ENCODE measurements at places on chromosomes 3 and 15.

DNA sequence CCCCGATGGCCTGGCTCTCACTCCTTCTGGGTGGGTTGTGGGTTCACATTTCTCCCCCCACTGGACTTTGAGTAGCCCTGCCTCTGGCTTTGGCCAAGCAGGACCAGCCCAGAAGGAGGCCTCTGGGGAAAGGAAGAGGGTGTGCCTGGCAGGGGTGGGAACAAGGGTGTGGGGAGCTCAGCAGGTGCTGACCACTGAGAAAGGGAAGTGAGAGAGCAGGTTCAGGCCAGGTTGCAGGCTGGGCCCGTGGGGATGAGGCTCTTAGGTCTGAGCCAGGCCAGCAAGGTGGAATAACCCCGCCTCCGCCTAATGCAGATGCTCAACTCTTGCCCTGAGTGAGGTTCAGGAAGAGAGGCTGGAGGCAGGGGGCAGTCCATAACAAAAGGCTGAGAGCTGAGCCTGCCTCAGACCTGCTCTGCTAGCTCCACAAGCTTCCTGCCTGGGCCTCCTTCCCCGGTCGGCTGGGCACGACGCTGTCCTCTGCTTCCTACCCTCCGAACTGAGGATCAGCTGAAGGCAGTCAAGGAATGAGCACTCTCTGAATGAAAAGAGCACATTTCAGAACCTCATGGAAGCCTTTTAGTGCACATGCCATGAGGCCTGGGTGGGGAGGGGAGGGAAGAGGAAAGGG, 82.7 kb downstream of the TLE3 start:
- DNase-seq = no peak

GRCh38 chr3:11236588-11237461, 35.4 kb upstream of the ATG7 start:
- peak; percentile 80 for DNase-seq

GRCh38 chr15:71565631-71566160, 244.7 kb upstream of the NR2E3 start:
- no peak for DNase-seq

DNA sequence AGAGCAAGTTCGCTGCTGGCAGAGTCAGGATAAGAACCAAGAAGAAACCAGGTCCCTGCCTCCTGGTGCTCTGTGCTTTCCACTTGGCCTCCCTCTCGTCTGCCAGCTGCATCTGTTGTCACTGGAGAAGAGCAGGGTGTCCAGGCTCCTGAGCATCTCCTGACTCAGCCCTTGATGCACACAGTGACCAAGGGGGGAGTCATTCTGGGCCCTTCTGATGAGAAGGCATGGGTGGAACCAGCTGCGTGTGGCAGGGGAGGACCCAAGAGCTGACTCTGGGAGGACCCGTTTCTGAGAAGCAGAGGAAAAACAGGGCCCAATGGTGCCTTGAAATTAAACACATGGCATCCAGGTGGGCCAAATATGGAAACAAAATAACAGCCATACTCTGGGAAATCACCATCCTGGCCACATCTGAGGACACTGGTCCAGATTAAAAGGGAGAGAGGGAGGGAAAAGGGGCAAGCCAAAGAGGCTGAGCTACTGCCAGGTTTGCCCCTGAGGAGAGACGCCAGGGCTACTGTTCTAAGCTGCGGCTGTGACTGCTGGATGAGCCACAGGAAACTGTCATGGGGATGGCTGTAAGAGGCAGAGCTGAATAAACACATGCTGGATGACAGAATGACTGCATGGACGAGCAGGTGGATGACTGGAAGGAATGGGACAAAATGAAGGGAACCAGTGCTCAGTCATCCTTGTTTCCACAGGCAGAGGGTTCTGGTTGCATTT, 58.1 kb upstream of the CA12 start:
- DNase-seq = no peak

GRCh38 chr3:158297940-158298339, 188.1 kb downstream of the RSRC1 start:
- no peak for DNase-seq

DNA sequence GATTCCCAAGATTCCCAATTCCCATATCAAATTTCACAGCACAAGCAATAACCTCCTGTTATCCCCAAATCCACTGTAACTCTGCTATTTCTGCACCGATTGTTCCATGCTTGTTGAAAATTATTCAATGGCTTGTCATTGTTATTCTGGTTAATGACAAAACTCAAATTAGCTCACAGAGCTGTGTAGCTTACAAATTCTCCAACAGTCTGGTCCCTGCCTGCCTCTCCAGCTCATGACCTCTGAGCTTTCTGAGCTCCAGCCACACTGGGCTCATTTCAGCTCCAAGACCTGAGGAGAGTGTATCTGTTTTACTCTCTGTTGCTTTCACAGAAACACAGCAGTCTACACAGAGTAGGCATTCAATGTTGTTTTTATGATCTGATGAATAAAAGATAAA, 3.3 kb downstream of the DPPA2 start:
- no peak for DNase-seq

DNA sequence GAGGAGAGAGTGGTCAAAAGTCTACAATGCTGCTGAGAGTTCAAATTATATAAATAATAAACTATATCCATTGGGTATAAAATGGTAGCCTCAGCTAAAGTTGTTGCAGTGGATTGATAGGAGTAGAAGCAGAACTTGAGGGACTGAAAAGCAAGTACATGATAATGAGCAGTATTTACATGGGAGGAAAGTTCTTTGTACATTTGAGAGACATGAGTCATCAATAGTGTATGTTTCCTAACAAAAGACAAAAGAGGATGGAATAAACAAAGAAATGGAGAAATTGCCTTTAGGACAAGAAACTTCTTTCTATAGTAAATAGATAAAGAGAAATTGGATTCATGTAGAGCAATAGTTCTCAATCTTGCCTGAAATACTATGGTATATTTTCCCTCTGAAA, 110.0 kb upstream of the PLSCR5 start:
- DNase-seq = no peak

GRCh38 chr15:48924528-48925393, 39.0 kb downstream of the SHC4 start:
- DNase-seq = no peak

DNA sequence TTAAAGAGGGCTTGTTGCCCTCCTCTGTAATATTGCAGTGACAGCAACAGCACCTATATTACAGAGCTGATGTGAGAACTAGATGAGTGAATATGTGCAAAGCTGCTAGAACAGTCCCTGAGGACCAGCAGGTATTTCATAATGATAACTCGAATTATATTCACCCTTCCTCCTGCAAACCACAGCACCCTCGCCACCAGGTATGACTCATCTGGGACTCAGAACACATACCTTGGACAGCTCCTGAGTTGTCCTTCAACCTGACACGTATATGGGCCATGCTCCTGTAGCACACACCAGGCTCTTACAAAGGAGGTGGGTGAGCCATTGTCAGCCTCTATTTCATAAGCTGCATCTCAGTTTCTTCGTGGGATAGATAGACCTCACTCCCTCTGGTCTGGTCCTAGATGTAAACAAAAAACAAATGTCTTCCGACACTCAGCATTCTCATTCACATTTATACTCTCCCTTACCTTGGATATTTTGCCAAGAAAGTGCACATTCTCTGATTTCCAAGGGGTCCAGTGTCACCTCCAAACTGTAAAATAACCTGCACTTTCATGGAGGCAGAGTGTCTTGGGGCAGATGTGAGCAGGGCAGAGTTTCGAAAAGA, 124.5 kb downstream of the TLE3 start:
- DNase-seq = no peak
